Foreskin fibroblast (primary cell): ENCODE measurements at places on chromosomes 1 and 21.

DNA sequence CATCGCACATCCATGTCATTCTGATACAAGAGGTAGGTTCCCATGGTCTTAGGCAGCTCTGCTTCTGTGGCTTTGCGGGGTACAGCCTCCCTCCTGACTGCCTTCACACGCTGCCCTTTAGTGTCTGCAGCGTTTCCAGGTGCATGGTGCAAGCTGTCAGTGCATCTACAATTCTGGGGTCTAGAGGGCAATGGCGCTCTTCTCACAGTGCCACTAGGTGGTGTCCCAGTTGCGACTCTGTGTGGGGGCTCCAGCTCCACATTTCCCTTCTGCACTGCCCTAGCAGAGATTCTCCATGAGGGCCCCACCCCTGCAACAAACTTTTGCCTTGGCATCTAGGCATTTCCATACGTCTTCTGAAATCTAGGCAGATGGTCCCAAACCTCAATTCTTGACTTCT, 138.2 kb upstream of the BRINP3 start:
- DNase-seq: no peak

GRCh38 chr1:96741335-96741734, 19.8 kb downstream of the PTBP2 start:
- DNase-seq: no peak

DNA sequence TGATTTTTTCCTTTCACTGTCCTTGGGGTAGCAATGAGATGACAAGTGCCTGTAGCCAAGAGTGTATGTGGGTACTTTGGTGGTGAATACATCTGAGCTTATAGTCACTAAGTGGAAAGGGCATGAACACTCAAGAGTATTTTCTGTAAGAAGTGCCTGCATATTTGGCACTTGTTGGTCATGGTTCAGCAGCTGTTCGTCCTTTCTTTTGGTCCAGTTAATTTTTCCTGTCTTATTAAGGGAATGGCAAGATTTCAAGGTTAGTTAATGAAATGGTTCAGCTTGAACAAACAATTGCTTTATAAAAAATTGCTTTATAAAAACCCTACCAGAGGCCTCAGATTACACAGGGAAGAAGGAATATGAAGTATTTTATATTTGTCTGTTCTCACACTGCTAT, 48.6 kb upstream of the GPR52 start:
- no peak for DNase-seq

- no peak for DNase-seq
Measured at GRCh38 chr1:24454673-24455072, 39.1 kb downstream of the NIPAL3 start.
